Dermis blood vessel endothelial cell (primary cell): ENCODE measurements at places on chromosomes 2 and 18.

GRCh38 chr2:235836491-235836911, 331.7 kb downstream of the GBX2 start:
- no peak for DNase-seq

GRCh38 chr2:134178138-134178877, 75.6 kb upstream of the MGAT5 start:
- peak; percentile 33 for DNase-seq

GRCh38 chr2:240200230-240201051, 60.0 kb upstream of the OTOS start:
- DNase-seq = no peak

DNA sequence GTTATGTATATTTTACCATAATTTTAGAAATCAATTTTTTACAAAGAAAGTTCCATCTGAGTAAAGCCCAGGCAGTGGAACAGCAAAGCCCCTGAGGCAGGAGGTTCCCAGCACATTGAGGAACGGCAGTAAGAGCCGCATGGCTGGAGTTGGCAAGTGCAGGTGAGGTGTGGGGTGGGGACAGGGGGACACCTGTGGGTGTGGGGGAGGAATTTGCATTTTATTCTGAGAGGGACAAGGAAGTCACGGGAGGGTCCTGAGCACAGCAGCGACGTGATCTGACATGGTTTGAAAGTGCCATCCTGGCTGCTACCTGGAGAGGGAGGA, 16.1 kb upstream of the ADI1 start:
- DNase-seq = no peak

DNA sequence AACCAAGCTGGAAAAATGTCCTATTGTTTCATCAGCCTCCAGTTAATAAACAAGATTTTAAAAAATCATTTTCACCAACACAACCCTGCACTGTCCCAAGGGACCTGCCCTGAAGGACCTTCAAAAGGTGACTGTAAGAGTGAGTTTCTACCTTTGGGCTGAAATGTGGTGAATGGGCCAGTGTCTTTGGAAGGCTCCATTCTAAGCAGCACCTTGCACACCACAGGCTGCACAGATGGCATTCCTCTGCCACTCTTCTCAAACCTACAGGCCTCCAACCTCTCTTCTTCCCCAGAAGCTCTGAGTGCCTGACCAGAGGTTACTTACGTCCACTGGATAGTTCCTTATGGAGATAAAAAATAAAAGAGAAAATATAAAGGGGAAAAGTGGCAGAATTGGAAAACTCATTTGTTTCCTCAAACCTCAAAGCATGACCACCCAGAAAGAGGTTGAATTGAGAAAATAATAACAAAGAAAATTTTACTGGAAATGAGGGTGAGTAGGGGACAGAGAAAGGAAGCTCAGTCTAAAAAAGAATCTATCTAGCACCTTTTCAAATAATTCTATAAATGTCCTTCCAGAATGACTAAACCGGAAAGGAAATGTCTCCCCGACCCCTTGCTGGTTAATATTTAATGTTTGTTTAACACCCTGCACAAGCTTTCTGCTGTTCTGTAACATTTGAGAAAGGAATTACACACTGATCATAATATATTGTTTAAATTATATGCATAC, 175.7 kb downstream of the METTL4 start:
- DNase-seq = no peak

DNA sequence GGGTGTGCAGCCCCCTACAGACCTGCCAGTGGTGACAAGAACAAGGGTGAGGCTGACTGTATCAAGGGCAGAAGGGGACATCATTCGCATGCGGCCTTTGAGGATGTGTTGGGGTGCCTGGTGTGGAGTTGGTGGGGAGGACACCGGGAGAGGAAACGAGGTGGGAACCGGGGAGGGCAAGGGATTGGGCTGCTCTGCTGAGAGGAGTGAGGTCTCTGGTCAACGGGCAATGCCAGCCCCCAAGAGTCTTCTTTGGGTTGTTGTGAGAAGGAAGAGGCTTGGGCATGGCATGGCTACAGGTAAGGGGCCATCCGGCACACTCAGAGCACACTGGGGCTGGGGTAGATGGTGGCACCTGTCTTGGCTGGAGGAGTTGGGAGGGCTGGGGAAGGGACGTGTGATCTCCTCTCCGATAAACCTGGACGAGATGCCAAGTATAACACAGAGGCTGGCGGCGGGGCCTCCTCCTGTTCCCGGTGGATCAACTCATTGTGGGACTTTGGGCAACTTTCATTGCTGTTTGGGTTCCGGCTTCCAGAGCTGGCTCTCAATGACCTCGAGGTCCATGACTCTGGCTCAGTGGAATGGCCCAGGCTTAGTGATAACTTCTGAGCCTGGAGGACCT, 37.0 kb downstream of the KCNF1 start:
- no peak for DNase-seq

GRCh38 chr2:165016772-165017411, 61.6 kb upstream of the SLC38A11 start:
- peak; percentile 50 for DNase-seq

DNA sequence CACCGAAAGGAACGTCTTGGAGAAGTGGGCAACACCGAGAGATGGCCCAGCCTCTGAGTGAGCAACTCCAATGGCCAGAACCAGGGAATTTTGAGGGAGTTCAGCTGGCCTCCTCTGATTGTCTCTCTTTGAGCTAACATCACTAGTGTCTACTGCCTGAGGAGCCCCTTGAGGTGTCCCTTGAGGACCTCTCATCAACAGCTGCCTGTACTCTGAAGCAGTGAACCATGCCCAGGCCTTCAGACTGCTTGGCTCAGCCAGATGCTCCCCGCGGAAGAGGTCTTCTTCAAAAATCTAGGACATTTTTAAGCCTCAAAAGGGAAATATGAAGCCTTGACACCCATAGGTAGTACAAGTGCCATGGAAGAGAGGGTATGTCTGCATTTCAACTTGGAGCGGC, 430.4 kb downstream of the TXNL1 start:
- no peak for DNase-seq

- no peak for DNase-seq
Observed at GRCh38 chr2:25420820-25421237, 79.1 kb upstream of the DNMT3A start.

- no peak for DNase-seq
Observed at GRCh38 chr2:176385838-176386237, 116.6 kb downstream of the MTX2 start.

DNA sequence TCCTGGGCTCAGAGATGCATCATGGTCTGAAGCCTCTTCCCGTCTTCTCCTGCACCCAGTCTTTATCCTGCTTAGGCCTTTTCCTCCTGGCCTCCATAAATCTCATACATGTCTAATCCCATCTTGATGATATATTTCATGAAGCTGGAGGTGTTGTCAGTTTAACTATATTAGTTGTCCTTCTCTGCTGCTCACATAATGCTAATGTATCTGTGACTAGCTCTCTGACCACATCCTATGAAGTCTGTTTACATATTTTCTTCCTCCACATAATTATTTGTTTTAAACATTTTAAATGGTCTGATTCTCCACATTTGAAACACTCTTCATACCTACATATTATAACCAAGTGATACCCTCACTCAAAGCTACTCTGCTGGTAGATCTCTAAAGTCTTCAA, 315.2 kb upstream of the RND3 start:
- no peak for DNase-seq

DNA sequence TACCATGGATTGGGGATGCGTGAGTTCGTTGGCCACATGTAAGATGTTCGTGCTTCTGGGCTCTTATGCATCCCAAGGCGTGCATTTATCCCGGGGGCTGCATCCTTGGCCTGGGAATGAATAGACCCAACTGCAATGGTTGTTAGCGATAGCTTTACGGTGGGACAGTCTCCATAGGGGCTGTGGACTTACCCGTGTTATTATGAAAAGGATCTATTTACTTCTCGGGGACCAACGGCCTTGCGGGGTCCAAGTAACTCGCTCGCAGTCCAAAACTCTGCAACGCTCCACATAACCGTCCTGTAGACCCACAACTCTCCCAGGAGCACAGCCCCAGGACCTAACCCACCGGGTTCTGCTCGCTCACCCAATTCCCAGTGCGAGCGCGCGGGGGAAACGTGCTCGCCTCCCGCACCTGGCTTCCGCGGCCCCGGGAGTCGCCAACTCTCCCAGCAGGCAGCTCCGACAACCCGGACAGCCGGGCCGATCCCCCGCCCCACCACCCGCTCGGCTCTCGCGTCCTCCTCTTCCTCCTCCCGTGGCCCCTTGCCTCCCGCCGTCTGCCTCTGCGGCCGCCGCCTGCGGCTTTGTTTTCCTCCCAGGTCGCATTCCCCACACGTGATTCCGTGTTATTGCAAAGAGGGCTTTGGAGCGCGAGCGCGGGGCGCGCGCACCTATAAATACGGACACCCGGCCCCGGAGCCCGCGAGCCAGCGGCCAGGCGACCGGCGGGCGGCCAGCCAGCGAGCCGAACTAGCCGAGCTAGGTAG, at the start of gene CABLES1:
Gene CABLES1 (plus strand): TSS at position 706 of the 770 bp plus-strand sequence. CDS start 278 bp downstream, outside the sequence.
- DNase-seq = peak; percentile 82

- DNase-seq = peak; percentile 77
Observed at GRCh38 chr2:27807476-27807875, 36.0 kb downstream of the MRPL33 start.

GRCh38 chr2:64025741-64026140, 6.5 kb upstream of the VPS54 start:
- DNase-seq = no peak
